ENCODE measurements at places on chromosomes 5 and 9.
A peak's percentile ranks its signal among the peaks of the same experiment; 100 is the strongest.

DNA sequence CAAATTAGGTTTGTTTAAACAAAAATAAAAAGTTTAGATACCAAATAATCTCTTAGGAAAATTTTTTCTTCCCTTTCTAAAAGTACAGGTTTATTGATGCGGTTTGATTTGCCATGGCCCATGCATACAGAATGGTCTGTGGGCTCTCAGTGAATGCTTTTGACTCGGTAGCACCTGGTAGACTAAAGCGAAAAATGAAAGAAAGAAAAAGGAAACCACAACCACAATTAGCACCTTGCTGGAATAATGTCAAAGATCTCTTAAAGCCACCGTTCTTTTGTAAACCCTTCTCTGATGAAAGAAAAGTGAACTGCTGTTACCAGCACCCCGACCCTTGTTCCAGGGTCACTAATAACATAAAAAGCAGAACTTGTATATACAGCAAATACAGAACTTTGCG lies 157.9 kb downstream of the NFIB start:
- DNase-seq, result no peak

- DNase-seq, result no peak
These were observed 120.4 kb upstream of the CACNA1B start for GRCh38 chr9:137757139-137757538.

DNA sequence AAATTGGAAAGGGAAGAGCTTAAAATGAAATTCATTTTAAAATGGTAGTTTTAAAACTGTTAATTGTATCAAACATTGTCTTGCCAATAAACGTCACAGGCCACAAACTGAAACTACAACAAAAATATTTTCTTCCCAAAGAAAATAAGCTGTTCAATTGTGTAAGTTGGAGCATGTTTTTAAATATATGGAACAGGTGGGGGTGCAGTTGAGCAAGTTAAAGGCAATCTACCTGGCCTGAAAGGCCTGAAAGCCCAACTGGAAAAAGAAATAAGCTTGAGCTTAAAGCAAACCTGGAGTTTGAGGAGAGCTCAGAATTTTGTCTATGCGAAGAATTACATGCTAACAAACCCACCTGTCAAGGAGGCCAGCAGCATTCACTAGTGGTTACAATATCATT lies 439.5 kb downstream of the ACTL7B start:
- DNase-seq, result no peak

- no peak for DNase-seq
These were observed 20.1 kb downstream of the ALG2 start for GRCh38 chr9:99201603-99202002.

GRCh38 chr5:124034963-124035362 lies 523.0 kb downstream of the CSNK1G3 start:
- DNase-seq, result no peak

- no peak for DNase-seq
These were observed 23.1 kb upstream of the DMRTA1 start for GRCh38 chr9:22423566-22423965.

- peak; percentile 59 for DNase-seq
These were observed 547 bp downstream of the ANP32B start for GRCh38 chr9:97983589-97984187.

GRCh38 chr9:121597698-121598166 lies 53.7 kb upstream of the DAB2IP start:
- no peak for DNase-seq

DNA sequence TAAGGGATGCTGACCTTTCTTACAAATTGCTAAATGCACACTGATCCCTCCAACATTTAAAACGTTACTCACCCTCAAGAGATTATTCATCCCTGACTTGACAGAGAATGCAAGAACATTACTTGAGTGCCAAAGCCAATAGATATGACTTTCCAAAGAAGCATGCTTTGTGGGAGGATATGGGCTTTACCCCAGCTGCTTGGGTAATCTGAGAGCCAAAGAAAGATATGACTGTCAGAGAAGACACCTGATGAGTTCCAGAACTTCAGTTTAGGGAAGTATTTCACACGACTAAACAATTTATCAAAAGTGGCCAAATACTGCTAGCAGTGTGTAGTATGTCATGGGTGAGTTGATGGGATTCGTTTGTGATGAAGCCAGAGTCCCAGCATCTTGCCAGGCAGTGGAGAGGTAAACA lies 7.4 kb upstream of the SPDL1 start:
- DNase-seq, result no peak

DNA sequence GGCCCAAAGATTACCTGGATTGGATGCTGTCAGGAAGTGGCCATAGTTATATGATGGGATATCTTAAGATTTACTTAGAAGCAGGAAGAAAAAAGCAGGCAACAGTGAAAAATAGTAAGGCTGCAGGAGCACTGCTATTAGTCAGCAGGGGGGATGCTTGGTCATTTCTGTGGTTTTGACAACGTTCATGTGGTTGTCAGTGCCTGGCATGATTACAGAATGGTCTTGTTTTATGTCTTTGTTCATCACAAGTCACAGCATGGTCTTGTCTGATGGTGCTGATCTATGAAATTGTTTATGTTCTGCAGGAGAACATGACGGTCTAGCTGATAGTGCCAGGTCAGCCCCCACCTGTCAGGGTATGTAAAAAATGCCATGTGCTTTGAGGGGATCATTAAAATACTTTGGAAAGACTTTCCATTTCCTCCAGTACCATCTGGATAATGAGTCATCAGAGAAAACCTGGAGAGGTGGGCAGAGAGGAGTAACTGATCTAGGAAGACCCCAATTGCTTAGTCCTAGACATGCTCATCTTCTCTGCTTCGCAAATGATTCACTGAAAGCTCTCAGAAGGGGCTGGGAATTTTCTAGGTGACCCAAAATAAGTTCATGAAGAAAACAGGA lies 48.5 kb downstream of the PLGRKT start:
- no peak for DNase-seq

DNA sequence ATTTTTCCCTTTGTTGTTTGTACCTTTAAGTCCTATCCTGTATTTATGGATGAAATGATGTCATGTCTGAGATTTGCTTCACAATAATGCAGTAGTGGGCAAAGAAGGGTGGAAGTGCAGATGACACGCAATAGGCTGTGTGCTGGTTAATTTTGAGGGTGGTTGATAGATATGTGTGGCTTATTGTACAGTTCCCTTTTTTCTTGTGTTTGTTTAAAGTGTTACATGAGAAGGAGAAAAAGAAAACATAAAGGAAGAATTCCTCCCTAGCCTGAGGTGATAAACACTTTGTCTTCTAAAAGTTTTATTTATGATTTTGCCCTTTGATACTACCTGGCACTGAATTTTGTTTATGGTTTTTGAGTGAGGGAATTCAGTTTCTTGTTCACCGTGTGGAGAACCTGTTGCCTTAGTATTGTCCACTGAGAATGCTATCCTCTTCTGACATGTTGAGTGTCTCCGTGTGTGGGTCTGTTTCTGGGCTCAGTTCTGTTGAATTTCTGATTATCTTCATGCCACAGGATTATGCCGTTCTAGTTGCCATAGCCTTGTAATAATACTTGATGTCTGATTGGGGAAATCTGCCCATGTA lies 52.3 kb upstream of the FAM120AOS start:
- DNase-seq, result no peak

DNA sequence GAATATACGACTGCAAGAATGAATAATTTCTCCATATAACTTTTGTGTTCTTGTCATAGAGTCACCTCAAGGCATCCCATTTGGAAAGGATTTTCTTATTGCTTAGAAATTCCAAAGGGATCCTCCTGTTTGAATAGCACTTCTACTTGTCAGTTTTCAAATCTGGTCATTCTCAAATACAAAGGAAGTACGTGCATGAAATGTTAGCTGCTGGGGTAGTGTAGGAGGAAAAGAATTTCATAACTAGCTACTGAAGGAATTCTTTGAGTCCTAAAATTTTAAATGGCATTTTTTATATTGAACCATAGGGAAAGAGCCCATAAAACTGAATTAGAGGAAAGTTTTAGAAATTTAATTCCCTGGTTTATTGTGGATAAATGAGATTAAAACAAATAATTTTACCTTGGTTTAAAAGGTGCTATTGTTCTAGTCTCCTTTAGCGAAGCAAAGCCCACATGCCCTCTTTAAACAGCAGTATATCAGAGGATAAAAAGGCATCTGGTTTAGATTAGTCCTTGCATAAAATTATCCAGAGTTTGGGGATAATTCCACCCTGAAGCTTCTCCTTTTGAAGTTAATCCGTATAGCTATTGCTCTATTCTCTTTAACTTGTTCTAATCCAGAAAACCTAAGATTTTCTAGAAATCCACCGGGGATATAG lies 2.0 kb upstream of the MPDZ start:
- no peak for DNase-seq

DNA sequence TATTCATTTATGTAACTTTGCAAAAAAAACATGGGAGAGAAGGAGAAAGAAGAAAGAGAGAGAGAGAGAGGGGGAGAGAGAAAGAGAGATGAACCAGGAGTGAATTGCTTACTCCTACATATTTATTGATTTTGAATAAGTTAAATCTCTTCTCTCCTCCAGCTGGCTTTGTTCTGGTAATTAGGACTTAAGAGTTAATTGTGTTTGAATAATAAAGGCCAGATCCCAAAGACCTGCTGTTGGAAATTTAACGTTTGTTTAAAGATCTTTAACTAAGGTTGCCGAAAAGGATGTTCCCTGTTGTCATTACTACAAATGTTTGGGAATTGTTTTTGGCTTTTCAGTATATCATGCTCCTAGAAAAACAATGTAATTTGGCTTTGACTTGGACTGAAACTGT lies 473.0 kb downstream of the TUSC1 start:
- DNase-seq, result no peak

GRCh38 chr5:164799391-164799790 lies 1294.0 kb downstream of the MAT2B start:
- DNase-seq, result no peak

- no peak for DNase-seq
These were observed 2.7 kb downstream of the NCS1 start for GRCh38 chr9:130174920-130175321.

DNA sequence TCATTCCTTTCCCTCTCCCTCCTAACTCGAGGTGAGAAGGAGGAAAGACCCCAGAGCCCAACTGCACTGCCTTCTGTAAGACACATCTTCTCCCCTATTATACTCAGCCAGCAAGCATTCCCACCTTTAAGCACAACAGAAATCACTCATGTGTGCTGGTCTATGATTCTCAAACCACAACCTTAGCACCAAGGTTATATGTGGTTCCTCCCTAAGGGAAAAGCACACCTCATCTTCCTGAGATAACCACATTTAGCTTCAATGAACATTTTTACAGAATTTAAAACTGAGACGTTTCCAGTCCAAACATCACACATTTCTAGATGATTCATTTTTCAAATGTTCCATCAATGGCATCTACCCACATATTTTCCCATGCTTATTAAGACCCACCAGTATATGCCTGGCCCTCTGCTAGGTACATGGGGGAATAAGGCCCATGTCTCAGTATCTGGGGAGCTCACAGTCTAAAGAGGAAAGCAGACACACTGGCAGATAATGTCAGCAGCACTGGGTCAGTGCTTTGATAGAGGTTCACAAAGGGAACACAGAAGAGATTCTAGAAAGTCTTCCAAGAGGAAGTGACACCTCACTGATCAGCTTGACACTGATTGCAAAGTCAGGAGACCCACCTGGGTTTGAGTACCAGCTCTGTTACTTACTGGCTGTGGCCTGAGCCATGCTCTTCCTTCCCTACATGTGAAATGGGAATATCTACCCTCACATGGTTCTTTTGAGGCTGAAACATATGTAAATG lies 245.4 kb downstream of the DENND1A start:
- DNase-seq, result no peak

GRCh38 chr5:134289509-134290113 lies 63.7 kb upstream of the PPP2CA start:
- DNase-seq, result peak; percentile 29

Measured in activated CD4-positive, alpha-beta T cell treated with anti-CD3 and anti-CD28 coated beads, Interleukin-2, amount 50 U/mL, for 1 hour (primary cell).